Ascending aorta (tissue), 2 donors: ENCODE measurements at places on chromosomes 4 and X. TPM values are rescaled to one million over a fixed set of nuclear protein-coding genes. Genes with fewer than 3 reads are reported as not detected.

The HUWE1 gene
- total RNA-seq, result 135 TPM

The PAGE4 gene
- total RNA-seq, result not detected

The PNMA6F gene
- not detected for total RNA-seq

The FHIP1A gene
- not detected for total RNA-seq

GRCh38 chr4:7716010-7716721 lies 223.5 kb downstream of the AFAP1 start:
- DNase-seq, result no peak
- no peak overlapping the region for H3K4me3 ChIP-seq
- no peaks in the 10 kb centered on the region for H3K27me3 ChIP-seq
- H3K36me3 ChIP-seq, result no peaks in the 10 kb centered on the region
- no peaks in the 10 kb centered on the region for H3K4me1 ChIP-seq

DNA sequence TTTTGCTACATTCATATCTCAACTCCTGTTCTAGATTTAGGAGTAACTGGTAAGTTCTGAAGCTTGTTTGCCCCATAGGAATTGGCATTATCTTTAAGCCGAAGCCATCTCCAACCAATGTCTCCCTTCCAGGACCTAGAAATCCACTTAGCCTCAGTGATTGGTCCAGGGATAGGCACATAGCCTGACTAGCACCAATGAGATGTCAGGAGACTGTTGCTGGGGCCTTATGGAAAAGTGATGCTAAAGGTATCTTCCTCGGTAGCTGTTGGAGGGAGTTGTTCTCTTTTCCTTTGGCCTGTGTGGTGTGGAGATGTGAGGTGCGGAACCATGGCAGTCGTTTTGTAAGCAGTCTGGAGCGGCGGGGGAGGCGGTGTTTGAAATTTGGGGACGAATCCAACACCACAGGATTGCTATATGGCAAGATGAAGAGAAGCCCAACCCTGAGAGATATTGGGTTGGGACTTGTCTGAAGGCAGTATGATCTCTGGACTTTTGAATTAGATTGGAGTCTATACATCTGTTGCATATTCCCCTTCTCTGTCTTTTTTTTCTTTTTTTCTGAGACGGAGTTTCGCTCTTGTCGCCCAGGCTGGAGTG lies 109.8 kb upstream of the ATP6AP2 start:
- H3K27me3 ChIP-seq, result no peaks in the 10 kb centered on the region
- H3K4me3 ChIP-seq, result no peak overlapping the region
- DNase-seq, result no peak
- H3K36me3 ChIP-seq, result no peaks in the 10 kb centered on the region

- H3K4me3 ChIP-seq, result no peak overlapping the region
- no peaks in the 10 kb centered on the region for H3K27me3 ChIP-seq
- no peaks in the 10 kb centered on the region for H3K36me3 ChIP-seq
Observed at GRCh38 chr4:187190390-187190789, 466.7 kb upstream of the FAT1 start.

DNA sequence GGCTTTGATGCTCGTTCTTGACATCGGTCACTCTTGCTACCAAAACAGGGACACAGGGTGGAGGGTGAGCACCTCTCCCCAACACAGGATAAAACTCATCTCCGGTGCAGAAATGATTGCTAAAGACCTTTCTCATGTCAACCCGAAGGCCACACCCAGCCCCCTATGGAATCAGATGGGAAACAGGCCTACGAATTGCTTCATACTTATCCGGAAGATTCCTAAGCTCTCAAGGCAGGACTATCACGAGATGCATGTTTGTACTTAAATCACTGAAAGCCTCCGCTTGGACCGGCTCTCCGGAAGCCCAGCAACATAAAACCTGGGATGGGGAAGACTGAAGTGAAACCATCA lies 74.9 kb downstream of the MTMR1 start:
- H3K27me3 ChIP-seq, result no peaks in the 10 kb centered on the region
- no peak overlapping the region for H3K4me3 ChIP-seq
- no peaks in the 10 kb centered on the region for H3K4me1 ChIP-seq
- H3K36me3 ChIP-seq, result no peaks in the 10 kb centered on the region
- H3K27ac ChIP-seq, result no peak overlapping the region

DNA sequence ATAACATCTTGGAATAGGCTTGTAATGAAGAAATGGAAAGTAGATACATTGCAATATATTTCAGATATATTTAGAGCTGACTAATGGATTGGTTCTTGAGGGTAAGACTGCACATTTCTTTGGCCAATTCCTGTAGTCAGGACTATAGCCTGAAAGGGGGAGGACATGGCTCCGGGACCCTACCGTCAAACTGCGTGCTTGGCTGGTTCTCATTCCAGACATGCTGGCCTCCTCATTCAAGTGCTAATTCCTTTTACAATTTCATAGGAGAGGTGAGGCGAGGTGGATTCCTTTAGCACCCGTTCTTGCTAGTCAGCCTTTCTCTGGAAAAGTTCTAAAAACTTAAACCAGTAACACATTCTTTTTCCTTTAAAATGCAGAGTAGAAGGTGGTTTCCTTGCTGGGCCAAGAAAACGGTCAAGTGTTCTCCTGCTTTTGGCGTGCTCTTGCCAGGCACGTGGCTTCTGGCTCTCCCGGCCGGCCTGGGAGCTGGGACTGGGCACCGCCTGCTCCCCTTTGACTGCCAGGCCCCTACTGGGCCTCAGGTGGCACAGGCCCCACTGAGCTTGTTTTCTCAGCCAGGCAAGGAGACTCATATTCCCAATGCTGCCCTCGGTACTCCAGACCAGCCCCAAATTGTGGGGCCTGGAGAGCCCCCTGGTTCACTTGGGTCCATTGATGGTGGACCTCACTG lies 167.2 kb downstream of the STK32B start:
- H3K4me1 ChIP-seq, result no peaks in the 10 kb centered on the region
- no peaks in the 10 kb centered on the region for H3K36me3 ChIP-seq
- DNase-seq, result no peak
- no peaks in the 10 kb centered on the region for H3K27me3 ChIP-seq
- H3K27ac ChIP-seq, result no peak overlapping the region
- no peak overlapping the region for H3K4me3 ChIP-seq

GRCh38 chr4:42678512-42678911 lies 21.6 kb upstream of the ATP8A1 start:
- H3K36me3 ChIP-seq, result no peaks in the 10 kb centered on the region
- H3K27me3 ChIP-seq, result no peaks in the 10 kb centered on the region
- no peak overlapping the region for H3K4me3 ChIP-seq
- H3K4me1 ChIP-seq, result no peaks in the 10 kb centered on the region
- H3K27ac ChIP-seq, result no peak overlapping the region

The TKTL2 gene
- not detected for total RNA-seq

The HMGB2 gene
- 36.1 TPM for total RNA-seq
